ENCODE measurements at places on chromosomes 6 and 20.

- ATAC-seq: no peak
Observed at GRCh38 chr6:138343112-138343511, 34.6 kb upstream of the SMIM28 start.

DNA sequence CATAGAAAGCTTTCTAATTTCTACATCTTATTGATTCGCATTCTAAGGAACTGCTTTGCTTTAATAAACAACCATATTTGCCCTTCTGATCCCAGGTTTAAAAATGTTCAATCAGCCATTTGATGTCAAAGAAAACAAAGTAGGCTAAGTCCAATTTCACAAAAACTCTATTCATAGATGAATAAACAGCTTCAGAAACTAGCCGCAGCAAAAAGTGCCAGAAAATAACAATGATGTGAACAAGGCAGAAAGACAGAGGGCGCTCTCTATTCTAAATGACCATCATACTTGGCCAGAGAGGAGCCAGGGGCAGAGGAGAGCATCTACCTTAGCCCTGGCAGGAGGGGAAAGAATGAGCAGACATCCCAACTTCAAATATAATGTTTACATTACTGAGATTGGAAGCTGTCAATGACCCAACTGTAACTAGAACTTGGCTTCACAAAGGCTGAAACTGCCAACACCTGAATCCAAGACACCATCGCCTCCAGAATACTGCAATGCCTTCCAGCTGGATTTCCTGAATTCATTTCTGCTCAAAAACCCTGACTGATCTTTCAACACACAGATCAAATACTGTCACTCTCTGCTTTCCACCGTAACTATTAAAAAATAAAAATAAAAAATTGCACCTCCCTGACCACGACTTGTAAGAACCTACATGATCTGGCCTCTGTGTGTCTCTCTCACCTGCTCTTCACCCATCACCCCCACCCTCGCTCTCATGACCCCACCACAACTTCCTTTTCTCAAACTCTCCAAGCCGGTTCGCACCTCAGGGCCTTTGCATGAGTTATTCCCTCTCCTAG is 9.5 kb downstream of the CNKSR3 start:
- no peak for ATAC-seq

DNA sequence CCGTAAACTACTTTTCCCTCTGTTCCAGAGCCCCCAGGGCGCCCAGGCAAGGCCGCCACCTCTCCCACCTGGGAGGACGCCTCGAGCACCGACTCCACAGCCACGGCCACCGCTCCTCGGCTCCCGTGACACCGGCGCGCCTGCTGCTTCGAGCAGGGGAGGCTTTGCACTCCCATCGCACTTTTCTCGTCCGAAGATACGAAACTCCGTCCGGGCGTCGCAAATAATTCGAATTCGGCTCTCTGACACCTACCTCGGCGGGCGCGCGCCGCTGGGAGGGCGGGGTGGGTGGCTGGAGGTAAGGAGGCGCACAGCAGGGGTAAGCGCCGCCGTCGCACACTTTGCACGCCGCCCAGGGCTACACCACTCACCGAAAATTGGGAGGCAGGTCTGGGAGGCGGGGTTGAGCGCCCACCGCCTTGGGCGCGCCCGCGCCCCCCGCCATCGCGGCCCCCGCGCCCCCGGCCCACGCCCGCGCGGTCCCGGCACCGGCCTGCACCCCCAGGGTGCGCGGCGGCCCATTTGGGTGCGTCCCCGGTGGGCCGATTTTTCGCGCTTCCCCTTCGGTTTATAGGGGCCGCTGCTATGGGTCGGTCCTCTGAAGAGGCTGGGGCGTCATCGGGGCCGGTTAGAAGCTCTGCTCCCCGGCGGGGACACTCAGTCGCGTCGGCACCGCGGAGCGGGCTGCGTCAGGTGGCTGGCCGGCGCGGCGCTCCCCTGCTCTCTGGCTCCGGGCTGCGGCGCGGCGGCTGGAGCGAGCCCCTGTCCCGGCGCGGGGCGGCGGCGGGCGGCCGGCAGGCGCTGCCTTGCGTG is 36.2 kb downstream of the GNAS start:
- ATAC-seq: peak; percentile 72

DNA sequence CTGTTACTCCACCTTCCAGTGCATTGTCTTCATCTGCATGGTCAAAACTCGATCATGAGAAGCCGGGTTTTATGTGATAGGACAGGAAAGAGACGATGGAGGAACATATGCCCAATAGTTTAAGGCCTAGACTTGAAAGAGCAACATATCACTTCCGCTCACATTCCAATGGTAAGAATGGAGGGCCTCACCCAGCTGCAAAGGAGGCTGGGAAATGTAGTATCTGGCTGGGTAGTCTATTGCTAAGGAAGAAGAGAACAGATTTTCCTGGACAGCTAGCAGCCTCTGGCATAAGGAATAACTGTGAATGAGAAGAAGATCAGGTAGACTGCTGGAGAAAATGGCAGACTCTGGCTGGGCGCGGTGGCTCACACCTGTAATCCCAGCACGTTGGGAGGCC is 19.2 kb downstream of the FITM2 start:
- ATAC-seq: no peak

DNA sequence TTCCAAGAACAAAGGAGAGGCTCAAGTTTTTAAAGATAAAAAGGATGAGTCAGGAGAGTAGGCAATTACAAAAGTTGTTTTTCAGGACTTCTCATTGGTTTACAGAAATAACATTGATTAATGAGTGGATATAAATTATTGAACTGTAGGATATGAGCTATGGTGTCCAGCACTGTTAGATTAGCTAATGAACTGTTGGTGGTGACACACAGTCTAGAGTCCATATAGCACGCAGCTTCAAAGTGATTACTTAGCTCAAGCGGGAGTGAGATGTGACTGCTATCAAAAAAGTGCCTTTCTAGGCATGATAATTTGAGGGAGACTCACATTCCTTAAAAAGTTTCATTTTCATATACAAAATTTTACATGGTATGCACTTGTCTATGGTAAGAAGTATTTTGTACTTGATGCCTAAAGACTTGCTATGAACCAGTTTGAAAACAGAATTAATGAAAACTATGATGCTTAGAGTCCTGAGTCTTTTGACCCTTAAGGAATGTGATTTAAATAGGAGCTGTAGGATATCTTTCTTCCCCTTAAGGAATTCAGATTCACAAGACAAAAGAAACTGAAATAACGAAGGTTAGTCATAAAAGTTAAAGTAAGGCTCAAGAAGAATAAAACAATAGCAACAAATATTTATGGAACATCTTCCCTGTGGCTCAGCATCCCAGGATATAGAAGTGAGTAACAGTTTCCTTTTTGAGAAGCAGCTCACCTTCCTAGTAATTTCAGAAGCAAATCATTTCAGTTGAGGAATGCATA is 22.2 kb upstream of the ADIG start:
- no peak for ATAC-seq

- no peak for ATAC-seq
Observed at GRCh38 chr6:62775427-62776022, 435.7 kb upstream of the FKBP1C start.

DNA sequence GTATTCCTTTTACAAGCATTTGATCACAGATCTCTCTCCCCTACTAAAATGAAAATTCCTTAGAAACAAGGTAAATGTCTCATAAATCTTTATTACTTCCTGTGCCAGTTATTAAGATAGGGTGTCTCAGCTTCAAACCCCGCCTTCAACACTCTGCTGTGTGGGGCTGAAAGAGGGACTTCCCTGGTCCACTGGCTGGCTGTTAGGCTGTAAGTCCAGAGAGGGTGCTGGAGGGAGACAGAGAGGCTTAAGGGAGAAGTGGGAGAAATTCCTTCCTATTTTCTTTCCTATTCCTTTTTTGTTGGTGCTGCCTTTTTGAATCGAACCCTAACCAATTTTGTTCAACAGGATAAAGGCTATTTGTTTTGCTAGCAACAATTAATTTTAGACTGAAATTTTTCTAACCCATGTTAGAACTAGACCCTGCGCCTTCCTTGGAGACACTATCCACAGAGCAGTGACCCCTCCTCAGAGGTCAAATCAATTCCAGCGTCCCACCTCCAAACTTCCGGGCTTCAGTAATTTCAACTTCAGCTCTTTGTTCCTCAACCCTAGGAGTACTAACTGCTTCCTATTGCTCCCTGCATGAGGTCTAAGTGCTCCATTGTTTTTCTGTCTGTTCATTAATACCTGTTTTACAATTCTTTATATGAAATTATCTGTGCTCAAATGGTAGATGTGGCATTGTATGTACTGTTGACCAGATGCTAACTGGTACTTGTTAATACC is 207.5 kb upstream of the OPRM1 start:
- ATAC-seq: no peak

GRCh38 chr20:17859002-17859615 is 109.5 kb downstream of the SNX5 start:
- peak; percentile 65 for ATAC-seq

- peak; percentile 64 for ATAC-seq
Observed at GRCh38 chr6:31660381-31661261, at the start of gene C6orf47. Gene C6orf47, minus strand, starts transcription at chr6:31660778. Its CDS starts 831 bp downstream, at chr6:31659947.

DNA sequence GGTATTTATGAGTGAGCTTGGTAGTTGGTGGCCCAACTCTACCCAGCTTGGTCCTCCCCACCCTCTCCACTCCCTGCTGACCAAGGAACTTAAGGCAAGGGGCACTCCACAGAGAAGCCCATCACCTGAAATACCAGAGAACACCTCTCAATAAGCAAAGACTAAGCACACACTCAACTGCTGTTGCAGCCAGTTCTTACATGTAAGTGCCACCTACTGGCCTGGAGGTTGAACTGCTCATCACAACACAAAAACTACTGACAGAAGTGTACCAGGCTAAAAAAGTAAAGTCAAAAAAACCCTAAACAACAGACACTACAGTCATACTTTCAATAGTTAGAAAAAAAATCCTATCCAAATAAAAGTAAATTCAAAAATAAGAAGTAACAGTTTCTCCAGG is 146.2 kb downstream of the FAM83B start:
- no peak for ATAC-seq

GRCh38 chr20:33594743-33595142 is 67.4 kb upstream of the C20orf144 start:
- ATAC-seq: no peak

DNA sequence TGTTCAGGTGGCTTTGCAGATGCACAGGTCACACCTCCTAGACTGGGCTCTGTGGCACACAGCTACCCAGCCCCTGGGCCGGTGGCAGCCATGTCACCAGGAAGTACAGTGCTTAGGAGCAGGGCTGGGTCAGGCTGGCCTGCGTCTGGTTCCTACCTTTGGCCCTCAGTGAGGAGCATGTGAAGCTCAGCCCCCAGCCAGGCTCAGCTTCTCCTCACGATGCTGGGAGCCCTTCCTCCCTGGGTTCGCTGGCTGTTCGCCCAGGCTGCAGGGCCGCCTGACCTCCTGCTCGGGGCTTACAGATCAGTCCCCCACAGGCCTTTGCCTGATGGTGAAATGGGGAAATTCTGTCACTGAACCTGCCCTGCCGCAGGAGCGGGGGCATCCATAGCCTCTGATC is 23.1 kb downstream of the SPATA2 start:
- ATAC-seq: no peak

- ATAC-seq: no peak
Observed at GRCh38 chr6:11552442-11552841, 14.9 kb downstream of the TMEM170B start.

GRCh38 chr20:35828434-35828833 is 56.6 kb downstream of the PHF20 start:
- no peak for ATAC-seq

DNA sequence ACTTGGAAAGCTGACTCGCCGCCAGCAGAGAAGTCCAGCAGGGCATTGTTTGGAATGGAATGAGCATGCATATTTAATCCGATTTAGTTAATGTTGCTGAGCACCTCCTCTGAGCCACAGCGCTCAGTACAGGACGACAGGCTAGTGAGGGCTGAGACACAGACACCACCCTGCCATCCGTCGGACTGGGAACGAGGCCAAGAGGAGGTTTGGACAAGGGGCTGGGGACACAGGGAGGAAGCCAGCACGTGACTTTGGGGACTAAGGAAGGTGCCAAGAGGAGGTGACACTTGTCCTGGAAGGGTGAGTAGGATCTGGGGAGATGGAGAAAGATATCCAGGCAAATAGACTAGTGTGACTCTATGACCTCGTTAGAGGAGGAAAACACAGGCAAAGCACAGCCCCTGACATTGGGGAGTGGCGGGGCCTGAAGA is 152.5 kb upstream of the ECI2 start:
- no peak for ATAC-seq

DNA sequence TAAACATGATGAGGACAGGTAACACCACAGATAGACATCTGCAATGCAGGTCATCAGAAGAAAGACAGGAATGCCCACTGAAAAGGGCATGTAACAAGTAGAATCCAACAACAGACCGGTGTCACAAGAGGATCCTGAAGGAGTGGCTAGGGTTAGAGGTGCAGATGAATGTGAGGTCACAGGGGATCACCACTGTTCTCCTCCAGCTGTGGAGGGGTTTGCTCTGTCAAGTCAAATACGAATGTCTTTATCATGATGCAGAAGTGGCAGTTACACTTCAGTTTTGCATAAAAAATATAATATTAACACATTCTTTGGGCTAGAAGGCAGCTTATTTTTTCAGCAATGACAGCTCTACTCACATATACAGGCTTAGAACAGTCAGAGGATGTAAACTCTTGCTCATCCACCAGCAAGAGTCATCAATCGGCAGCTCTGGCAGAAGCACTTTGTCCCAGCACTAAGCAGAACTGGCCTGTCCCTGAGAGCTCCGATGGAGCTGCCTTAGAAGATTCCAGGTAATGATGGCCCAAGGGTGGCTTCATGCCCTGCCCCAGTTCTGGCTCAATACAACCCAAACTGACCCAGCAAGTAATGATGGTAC is 130.4 kb upstream of the TRAF3IP2 start:
- ATAC-seq: peak; percentile 42

DNA sequence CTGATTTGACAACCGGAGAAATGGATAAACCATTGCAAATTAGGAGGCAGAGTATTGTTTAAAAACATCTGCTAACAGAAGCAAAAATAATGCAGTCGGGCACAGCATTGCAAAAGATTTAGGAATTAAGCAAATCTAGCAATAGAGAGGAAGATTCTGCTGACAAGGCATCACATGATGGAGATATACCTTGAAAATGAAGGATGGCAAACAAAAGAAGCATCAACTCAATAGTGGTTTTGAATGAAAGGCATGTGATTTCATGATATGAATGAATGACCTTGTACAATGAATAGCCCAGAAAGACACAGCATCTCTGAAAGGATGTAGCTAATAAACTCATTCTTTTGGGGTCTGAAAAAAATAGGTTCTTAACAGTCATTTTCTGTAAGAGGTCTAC is 8.6 kb upstream of the RBM39 start:
- ATAC-seq: no peak

Measured in activated T-helper 17 cell treated with anti-CD3 and anti-CD28 coated beads, Interleukin-2, amount 50 U/mL, for 72 hours (primary cell).